Activated CD4-positive, alpha-beta T cell treated with anti-CD3 and anti-CD28 coated beads, Interleukin-2, amount 50 U/mL, for 48 hours (primary cell): ENCODE measurements at places on chromosomes 12 and 14.

DNA sequence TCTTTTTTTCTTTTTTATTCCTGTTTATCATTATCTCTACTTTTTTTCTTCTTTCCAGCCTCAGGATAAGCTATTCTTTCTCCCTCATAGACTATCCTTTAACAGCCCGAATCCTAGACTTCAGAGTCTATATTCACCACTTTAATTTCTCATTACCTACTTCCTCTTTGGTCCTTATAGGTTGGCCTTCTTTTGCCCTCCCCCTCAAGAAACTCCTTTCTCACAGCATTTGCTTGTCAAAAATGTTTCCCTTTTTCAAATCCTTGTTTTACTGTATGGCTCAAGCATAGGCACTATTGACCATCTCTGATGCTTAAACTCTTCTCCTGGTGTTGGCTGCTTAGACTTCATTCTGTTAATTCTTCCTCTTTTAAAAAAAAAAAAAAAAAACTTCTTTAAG, 52.5 kb downstream of the KIAA0586 start:
- DNase-seq = no peak

DNA sequence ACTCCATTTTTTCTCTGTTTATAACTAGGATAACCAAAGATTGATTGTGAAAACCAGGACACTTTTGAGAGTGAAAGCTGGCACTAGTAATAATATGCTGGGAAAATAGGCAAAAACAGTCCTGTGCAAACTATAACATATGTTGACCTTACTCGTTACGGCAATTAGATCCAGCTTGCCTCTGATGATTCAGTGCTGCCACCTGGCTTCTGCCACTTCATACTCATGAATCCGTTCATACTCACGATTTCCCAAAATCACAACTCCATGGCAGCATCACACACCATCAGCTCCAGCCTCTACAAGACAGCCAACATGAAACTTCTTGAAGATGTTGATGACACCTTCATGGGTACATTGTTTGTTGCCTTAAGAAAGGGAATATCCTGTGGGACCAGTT, 49.1 kb upstream of the CAND1 start:
- DNase-seq = no peak

DNA sequence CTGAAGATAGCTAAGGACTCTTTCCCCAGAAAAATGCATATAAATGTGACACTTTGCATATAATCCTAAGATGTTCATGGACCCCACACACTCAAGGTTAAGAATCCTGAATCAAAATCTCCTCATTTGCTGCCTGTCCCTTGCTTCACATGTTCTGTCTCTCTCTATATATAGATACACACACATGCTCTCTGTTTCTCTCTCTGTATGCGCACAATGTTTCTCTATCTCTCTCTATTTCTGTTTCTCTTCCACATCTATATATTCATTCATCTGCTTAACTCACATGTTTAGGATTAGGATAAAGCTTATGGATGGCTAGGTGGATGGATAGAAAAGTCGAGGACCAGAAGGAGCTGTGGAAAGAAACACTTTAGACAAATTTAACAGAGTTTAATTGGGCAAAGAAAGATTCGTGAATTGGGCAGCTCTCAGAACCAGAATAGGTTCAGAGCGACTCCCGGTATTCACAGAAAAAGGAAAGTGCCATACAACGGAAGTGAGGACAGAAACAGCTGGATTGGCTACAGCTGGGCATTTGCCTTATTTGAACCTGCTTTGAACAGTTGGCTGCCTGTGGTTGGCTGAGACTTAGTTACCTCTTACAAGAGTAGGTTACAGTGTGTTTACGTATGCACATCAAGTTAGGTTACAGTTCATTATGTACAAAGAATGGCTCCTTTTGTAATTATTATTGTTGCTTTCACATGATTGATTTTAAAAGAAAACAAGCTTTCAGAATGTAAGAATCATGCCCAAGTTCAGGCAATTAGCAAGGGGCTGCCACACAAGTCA, 57.6 kb downstream of the EMP1 start:
- no peak for DNase-seq

GRCh38 chr14:21092273-21093011, 6.0 kb downstream of the ZNF219 start:
- DNase-seq = peak; percentile 94

GRCh38 chr12:45648070-45648469, 81.4 kb upstream of the ARID2 start:
- no peak for DNase-seq

GRCh38 chr12:76144245-76144549, 59.7 kb upstream of the NAP1L1 start:
- DNase-seq = peak; percentile 21
